ENCODE measurements at places on chromosomes 12 and 14.

GRCh38 chr14:100484531-100485267 is 102.5 kb downstream of the BEGAIN start:
- no peak for DNase-seq

DNA sequence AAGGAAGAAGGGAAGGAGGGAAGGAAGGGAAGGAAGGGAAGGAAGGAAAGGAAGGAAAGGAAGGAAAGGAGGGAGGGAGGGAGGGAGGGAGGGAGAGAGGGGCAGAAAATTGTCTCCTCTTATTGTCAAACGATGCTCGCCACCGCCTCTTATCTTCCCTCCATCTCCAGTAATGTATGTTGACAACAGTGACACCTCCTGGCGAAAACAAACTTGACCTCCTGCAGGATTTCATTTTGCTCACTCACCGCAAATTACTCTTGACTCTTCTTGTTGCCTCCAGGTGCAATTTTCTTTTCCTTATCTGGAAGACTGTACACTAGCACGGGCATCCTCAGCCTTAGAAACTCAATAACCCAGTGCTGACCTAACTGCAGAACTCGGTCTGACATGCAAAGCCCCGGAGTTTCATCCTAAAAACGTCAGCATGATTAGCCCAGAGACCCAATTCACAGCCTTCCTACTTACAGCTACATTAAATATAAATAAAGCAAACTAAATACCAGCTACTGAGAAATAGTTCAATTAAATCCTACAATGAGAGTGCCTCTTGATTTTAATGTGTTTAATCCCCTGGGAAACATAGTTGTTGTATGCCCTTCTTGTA is 512.4 kb upstream of the TMPO start:
- DNase-seq: peak; percentile 42

DNA sequence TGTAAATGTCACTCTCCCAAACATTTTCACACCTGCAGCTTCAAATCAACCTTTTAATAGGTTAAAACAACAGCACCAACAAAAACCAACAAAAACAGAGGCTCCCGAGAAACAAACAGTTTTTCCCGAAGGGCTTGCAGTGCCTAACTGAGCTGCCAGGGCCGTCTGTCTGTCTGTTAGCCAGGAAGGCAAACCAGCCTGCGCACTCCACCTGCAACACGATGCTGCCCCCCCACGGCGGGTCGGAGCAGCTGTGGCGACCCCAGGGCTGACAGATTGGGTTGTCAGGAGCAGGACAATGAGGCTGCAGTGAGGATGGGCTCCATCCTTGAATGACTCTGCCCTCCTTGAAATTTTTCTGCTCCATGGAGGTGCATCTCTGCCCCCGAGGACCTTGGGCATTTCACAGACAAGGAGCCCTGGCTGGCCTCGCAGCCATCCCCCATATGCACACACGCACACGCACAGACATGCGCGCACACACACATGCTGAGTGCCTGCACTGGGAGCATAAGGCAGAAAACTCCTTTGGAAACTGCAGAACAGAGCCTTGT is 2.6 kb downstream of the RTL1 start:
- DNase-seq: no peak

GRCh38 chr12:52324153-52324444 is 2.9 kb upstream of the KRT83 start:
- no peak for DNase-seq

DNA sequence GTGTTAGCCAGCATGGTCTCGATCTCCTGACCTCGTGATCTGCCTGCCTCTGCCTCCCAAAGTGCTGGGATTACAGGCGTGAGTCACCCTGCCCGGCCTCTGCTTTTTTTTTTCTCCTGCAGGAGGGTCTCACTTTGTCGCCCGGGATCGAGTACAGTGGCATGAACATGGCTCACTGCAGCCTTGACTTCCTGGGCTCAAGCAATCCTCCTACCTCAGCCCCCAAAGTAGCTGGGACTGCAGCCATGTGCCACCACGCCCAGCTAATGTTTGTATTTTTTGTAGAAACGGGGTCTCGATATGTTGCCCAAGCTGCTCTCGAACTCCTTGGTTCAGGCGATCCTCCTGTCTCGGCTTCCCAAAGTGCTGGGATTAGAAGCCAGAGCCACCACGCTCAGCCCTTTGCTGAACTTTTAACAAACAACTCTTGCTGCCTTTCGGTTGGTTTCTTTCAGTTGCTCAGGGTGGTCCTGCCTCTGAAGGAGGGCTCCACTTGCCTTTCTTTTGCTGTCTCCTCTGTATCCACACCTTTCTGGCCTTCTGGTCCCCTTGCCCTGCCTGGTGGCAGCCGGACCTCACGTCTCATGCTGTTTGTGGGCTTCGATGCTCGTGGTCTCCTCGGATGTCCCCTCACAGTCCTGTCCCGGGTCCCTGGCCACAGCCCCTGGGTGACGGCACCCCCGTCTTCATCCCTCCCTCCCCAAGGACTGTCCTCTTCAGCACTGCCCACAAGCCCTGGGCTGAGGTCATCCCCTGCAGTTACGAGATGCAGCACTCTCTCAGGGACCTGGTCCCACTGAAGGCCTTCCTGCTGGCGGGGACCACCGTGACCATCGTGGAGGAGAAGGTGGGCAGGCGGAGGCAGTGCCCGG is 3.8 kb upstream of the B3GNT4 start:
- no peak for DNase-seq

DNA sequence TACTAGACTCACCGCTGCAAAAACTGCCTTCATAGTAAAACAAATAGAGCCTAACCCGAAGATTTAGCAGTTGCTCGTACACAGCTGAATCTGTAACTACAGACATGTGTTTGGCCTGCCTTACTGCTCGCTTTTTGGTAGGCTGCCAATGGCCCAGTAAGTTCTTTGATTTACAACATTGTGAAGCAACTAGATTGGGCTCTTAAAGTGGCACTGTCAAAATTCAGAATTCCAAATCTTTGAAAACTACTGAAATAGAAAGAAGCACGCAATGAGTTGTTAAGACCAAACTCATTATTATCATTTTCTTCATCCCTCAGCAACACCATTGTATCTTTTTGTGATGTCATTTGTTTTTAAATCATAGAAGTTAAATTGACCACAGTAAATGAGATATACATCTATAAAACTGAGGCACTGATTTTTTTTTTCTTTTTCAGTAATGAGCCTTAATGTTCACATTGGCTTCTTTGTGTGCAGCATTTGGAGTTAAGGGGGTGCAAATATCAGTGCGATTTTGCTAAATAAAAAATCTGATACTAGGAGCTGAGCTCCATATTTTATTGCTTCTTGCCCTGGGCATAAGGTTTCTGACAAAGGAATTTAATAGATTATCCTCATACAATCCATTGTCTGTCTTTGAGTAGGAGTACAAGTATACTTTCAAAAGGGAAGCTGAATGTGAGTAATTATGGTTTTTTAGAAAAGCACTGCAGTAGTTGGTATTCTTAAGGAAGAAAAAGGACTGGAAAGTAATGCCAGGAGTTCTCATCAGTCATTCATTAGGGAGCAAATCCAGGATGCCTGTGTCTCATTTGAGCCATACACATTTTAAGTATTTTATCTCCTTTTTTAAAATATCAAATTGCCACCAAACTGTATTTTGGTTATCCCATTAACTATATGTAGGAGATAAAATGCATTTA is 138.5 kb downstream of the KICS2 start:
- no peak for DNase-seq

DNA sequence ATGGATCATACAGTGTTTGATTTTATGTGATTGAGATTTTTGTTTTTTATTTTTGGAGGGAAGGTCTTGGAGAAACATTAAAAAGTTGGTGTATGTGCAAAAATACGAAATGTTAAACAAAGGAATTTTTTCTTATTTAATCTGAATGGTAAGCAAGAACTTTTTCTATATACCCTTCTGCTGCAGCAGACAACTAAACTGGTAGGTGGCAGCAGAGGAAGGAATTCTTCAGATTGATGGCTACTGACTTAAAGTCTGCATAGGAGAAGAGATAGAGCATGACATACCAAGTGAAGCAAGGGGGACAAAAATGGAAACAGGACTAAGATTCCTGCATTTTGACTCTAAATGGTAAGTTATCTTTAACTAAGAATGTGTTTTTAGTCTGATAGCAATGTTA is 42.0 kb upstream of the A2ML1 start:
- DNase-seq: peak; percentile 3

- no peak for DNase-seq
Observed at GRCh38 chr12:749751-750270, 2.6 kb upstream of the WNK1 start.

- DNase-seq: peak; percentile 50
Observed at GRCh38 chr12:92144631-92145480, 790 bp downstream of the BTG1 start.

- DNase-seq: no peak
Observed at GRCh38 chr12:104026841-104027599, 23.0 kb downstream of the GLT8D2 start.

GRCh38 chr12:107223821-107224220 is 130.5 kb upstream of the CRY1 start:
- DNase-seq: no peak

GRCh38 chr12:94954948-94955592 is 48.4 kb downstream of the NDUFA12 start:
- DNase-seq: no peak

DNA sequence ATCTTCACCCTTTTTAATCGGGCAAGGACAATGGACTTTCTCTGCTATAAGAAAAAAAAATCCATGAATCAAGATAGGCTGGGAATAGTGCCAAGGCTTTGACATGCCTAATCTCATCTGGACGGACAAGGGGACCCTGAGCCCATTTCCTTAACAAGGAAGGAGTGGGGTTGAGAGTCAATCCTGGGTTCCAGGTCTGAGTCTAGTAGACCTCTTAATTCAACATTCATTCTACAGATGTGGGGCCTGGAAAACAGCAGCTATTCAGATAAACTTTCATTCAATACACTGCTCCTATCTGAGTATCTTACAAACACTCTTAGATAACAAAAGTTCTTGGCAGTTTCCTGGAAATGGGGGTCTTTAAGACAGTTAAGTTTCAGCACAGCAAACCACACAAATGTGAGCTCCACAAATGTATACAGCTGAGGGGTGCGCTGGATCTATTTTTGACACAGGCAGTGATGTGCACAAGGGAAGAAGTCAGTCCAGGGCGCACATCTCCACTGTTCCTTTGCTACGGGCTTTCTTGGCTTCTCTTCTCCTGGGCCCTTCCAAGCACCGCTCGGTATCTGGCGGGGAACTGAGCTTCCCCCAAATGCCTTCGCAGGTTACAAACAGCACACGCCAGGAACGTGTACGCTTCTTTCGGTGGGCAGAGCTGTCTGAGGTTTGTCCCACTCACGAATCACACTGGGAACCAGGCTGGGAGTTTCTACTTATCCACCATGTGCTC is 82.2 kb upstream of the GPR68 start:
- no peak for DNase-seq

GRCh38 chr14:91396959-91397815 is 20.4 kb downstream of the CCDC88C start:
- DNase-seq: peak; percentile 72

GRCh38 chr12:68140556-68140955 is 19.0 kb downstream of the IFNG start:
- DNase-seq: no peak

DNA sequence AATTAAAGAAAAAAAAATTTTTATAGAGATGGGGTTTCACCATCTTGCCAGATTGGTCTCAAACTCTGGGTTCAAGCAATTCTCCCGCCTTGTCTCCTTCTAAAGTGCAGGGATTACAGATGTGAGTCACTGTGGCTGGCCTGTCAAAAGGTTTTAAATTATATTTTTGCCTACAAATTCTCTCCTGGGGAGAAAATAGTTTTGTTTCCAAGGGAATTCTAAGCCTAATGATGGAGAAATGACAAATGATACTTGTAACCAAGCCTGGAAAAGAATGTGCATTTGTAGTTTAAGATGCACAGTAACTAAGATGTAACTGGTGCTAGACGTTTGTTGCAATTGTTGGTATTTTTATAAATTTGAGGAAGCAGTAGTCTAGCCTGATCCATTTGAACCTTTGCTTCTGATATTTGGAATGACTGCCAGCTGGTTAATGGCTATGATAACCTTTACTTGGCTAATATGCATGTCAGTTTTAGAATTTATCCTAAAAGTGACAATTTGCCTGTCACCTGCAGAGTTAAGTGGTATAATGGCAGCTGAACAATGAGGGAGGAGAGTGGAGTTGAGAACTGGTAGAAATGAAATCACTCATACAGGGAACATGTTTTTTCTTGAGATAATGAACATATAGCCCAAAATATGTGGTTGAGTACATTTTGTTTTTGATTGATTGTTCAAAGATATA is 148.0 kb downstream of the FUT8 start:
- DNase-seq: no peak

GRCh38 chr14:76961631-76962302 is 66.7 kb downstream of the IRF2BPL start:
- DNase-seq: peak; percentile 99

All from activated CD4-positive, alpha-beta T cell treated with anti-CD3 and anti-CD28 coated beads, Interleukin-2, Interleukin-4, amounts not matched to agents 100 ng/mL and 50 ng/mL, durations not matched to agents 16 hours and 8 hours (primary cell).